ENCODE measurements at places on chromosomes 7 and 10.
A peak's percentile ranks its signal among the peaks of the same experiment; 100 is the strongest.

DNA sequence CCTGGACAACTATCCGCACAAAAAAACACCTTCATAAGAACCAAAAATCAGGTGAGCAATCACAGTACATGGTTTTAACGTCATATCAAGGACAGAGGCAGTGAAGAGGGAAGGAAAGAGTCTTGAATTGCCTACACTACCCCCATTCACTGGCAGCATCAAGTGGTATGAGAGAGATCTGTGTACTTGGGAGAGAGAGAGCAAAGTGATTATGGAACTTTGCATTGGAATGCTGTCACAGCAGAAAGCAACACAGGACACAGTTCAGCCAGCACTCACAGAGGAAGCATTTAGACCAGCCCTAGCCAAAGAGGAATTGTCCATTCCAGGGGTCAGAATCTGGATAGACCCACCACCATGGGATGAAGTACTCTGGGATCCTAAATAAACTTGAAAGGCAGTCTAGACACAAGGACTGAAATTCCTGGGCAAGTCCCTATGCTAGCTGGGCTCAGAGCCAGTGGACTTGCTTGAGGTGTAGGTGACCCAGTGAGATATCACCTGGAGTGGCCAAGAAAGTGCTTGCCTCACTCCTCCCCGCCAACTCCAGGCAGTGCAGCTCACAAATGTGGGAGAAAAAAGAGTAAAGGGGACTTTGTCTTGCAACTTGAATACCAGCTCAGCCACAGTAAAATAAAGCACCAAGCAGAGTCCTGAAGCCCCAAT is 30.5 kb upstream of the SFTPD start:
- no peak for DNase-seq

DNA sequence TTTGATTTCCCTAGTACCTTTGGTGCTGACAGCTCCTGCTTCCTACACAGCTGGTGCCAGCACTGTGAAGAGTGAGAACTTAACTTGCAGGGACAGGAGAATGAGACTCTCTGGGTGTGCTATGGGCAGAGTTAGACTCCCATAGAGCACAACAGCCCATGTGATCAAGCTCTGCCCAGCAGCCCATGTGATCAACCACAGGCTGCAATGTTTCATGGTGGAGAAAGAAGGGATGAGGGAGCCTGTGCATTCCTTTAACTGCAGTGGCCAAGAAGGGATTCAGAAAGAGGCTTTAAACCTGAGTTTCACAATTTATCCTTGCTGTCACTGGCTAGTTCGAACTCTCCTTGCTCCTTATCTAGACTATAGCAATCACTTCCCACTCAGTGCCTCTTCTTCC is 10.0 kb upstream of the MEST start:
- no peak for DNase-seq

DNA sequence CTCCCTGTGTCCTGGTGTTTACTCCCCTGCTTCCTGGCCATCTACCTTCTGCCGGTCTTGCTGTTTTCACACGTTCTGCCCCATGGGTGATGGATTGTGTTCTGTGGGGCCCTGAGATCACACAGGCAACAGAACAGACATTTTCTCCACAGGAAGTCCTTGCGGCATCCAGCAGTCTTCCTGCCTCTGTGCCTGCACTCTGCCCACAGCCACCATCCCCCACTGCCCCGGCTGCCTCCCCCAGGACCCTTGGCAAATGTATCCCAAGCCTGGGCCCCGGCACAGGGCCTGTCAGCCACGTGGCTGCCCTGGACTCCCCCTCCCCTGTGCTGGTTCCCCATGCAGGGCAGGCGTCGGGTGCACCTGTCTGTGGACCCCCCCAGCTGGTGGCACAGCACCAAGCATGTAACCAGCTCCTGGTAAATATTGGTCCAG is 184.2 kb downstream of the WDR37 start:
- no peak for DNase-seq

- DNase-seq: no peak
These were observed 257.2 kb downstream of the GLRX3 start for GRCh38 chr10:130393342-130393741.

GRCh38 chr10:57507788-57508187 is 759.9 kb downstream of the IPMK start:
- DNase-seq: no peak

DNA sequence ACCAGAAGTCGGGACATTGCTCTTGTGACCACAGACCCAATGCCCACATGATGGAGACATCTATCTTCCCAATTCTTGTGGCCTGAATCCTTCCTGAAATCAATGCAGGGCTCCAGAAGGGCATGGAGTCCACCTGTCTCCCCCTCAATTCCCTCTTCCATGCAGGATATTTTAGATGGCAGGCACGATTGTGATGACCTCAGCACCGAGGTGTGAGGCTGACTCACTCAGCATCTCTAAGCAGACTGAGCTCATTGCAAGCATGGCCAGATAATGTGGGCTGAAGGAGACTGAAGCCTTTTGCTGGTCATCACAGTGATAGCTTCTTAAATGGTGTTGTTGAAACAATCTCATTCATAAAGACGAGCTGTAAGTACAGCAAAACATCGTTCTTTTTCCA is 374.9 kb upstream of the PODXL start:
- DNase-seq: no peak

GRCh38 chr7:30470771-30471170 is 7.8 kb downstream of the NOD1 start:
- DNase-seq: peak; percentile 74

DNA sequence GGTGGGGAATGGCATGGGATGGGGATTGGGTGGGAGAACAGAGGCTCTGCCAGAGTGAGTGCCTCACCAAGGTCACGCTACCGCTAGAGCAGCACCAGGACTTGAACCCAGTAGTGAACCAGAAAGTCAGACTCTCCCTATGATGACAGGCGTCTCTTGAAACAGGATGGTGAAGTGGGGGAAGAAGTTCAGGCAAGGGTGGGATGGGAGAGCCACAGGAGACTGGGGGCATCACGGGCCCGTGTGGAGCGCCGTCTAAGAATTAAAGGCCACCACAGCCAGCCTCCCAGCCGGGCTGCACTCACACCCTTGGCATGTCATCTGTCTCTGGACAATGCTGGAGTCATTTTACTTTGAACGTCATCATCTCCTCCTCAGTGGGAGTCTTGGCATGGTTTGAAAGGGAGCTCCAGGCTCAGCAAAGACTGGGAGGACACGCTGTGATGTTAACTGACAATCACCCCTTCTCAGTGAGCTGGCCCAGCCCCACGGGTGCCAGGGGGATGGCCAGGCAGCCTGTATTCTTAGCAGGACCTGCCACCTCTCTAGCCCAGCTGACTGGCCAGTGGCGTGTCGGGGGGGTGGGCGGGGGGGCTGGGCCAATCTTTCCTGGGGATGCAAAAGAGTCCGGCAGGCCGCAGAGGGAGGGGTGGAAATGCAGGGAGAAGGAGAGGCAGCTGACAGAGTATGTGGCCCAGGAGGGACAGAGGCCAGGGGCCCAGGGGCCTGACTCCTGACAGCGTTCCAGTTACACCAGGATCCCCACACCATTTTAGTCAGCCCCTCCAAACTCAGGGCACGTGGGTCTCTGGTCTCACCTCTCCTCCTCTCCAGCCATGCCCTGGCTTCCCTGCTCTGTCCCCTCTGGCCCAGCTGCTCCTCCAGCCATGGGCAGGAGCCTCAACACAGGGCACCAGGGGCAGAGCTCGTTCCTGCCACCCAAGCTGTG is 96.2 kb downstream of the VOPP1 start:
- no peak for DNase-seq

DNA sequence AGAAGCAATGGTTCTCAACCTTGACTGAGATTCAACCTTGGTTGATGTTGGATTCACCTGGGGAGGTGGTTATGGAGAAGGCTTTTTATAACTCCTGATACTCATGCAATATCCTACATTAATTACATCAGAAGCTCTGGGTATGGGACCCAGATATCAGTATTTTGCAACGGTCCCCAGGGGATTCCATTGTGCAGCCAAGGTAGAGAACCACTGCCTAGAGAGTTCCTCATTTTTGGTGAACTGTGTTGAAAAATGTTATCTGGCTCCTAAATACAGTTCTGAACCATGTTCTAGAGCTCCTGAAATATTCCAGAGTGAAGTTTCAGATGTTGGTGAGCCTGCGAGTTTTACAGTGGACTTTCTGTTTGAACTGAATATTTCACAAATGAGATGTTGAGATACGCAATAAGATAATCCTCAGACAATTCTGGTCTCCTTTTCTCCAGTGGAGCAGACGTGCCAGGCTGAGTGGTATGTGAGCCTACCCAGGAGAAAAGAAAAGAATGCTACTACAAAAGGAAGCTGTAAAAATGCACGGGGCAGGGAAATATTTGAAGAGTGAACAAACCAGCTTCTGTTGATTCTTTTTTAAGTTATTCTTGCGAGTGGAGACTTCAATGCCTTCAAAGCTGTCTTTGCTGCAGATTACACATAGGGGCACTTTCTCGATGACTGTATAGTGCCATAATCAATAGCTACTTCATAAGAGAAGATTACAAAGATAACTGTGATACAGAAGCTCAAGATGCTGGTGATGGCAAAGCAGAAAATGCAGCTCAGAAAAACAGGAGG is 13.6 kb upstream of the C10orf120 start:
- no peak for DNase-seq

DNA sequence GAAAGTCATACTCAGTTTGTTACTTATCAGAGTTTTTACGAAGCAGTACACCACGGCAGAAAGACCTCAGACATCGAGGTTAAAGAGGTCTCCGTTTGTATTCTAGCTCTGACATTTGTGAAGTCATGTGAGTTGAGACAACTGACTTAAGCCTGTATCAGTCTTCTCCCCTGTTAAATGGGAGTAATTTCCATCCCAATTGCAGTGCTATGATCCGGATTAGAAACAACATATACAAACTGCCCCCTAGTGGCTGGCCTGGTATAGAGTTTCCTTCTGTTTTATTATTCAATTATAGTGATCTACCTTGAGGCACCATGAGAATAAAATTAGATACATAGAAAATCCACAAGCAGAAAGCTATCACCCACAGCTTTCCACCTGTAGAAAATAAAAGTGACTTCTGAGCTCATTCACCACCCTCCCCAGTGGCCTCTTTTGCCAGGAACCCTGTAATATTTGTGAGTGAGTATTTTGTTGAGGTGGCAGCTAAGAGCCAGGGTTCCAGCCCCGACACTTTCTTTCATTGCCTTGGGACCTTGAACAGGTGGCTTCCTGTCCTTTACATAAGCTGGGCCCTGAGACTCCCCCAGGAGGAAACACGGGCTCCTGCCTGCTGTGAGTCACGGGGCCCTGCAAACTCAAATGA is 607.2 kb upstream of the MGMT start:
- DNase-seq: no peak

DNA sequence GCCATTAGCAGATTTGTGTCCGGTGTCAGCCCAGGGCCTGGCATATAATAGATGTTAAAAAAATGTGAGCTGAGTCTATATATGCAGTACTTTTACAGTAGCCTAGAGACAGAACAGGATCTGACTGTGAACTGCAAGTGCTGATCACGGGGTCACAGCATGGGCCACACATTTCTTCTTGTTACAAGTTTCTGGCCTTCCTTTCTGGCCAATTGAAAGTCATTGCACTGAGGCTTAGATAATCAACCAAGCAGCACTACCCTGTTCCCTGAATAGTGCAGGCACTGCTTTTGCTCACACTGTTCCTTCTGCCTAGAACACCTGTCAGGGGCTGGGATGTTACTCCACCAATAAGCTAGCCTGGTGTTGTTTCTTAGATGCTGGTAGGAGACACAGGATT is 5.4 kb upstream of the MARVELD1 start:
- no peak for DNase-seq

DNA sequence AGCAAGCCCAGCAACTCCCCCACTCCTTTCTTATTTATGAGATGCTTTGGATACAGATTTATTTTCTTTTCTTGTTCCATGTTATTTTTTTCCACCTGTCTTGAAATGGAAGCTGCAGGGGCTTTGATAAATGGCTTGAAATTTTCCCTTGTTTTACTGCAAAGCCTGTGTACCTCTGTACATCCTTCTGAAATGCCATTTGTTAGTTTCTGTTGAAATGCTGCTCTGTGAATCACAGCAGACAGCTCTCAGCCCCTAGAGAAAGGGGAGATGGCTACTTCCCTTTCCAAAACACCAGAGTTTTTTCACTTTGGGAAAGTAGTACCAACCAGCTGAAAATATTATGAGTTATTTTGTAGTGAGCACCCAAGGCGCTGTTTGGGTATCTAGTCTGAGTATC is 304.2 kb downstream of the ELMO1 start:
- no peak for DNase-seq

- no peak for DNase-seq
These were observed 52.5 kb upstream of the NFKB2 start for GRCh38 chr10:102342958-102343357.

GRCh38 chr7:33744293-33745075 is 160.9 kb upstream of the BMPER start:
- no peak for DNase-seq

GRCh38 chr10:71805776-71806703 is 32.7 kb upstream of the VSIR start:
- no peak for DNase-seq

GRCh38 chr10:11195623-11196022 is 178.0 kb downstream of the CELF2 start:
- no peak for DNase-seq

- DNase-seq: no peak
These were observed 302.6 kb upstream of the SEMA3D start for GRCh38 chr7:85489498-85489897.

DNA sequence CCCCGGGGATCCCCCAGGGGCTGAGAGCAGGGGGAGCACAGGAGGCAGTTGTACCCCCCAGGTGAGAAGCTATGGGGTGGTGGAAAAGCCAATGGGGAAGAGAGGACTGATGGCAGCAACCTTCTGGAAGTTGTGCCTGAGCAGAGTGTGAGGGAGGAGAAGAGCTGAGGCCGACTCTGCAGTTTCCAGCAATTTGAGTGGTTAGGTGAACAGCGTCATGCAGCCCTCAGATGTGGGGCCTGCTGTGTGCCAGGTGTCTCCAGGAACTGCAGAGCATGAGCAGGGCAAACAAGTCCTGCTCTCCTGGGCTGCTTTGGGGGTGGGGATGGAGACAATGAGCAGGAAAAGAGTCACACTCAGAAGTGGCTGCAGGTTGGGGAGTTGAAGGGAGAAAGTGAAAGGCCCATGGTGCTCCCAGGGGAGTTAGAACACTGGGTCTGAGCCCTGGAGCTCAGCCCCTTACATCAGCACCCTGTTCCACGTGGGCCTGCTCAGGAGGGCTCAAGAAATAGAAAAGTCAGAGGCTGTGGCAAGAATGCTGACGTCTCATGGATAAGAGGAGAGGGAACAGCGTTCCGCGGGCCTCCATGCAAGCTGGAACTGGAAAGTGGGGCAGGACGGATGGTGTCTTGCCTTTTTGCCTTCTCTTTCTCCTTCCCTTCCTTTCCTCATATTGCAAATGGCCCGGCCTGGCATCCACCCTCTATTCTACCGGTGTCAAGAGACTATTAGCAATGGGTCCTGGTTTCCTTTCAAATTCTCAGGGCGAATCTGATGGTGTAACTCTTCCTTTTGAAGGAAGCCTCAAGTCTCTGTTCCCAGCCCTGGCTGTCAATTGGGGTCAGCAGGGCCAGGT is 4.0 kb upstream of the AFAP1L2 start:
- DNase-seq: no peak

GRCh38 chr10:25999295-25999981 is 65.4 kb downstream of the MYO3A start:
- no peak for DNase-seq

- no peak for DNase-seq
These were observed 65.6 kb downstream of the HIPK2 start for GRCh38 chr7:139711991-139712743.

- no peak for DNase-seq
These were observed 4.8 kb downstream of the UPK3B start for GRCh38 chr7:76514926-76515771.

- DNase-seq: no peak
These were observed 230.9 kb downstream of the BICC1 start for GRCh38 chr10:58743466-58744115.

All from NCI-H187 treated with DMSO at 0.1 percent for 48 hours (cell line).